HS-5 (cell line): ENCODE measurements at places on chromosomes 7 and 10.

- no peak for DNase-seq
Observed at GRCh38 chr10:128165536-128165935, 39.3 kb upstream of the MKI67 start.

DNA sequence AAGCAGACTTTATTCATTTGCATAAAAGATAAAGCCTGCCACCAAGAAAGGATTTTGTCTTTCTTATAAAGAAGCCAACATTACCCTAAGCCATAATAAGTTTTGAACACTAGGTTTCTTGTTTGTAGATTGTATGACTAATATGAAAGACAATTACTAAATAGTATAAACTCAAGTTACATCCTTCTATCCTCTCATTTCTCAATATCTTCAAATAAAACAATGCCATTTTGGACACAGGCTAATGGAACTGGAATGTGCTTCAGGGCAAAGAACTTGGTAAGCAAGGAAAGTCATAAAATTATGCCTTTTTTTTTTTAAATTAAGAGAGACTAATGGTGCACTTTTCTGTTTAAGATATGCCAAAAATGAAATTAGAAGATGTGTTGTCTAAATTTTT lies 137.7 kb downstream of the DKK1 start:
- peak; percentile 80 for DNase-seq

DNA sequence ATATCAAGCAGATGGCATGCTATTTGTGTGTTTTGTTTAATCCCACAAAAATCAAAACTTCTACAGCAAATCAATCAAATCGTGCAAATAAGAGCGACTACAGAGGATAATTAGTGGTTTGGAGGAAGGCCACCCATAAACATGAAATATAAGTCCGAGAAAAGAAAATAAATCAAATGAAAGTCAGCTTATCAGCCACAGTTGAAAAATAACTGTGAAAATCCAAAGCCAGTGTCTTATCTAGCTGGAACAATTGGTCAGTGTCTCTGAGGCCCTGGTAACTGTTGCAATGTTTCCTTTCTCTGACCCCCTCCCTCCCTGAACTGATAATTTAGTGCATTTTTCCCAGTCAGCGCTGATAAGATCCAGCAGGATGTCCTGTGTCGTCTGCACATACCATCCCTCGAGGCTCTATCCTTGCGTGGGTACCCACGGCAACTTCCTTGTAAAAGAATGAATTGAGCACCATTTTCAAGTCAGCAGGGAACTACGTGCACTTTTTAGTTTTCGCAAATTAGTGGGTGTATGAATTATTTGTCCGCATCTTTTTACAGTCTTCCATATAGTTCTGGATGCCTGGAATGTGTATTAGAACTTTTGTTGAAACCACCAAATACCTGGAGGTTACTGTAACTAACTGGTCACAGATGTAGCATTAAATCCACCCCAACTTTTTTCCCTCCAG lies 10.8 kb upstream of the JCAD start:
- no peak for DNase-seq

- DNase-seq = no peak
Observed at GRCh38 chr7:102841290-102841689, 71.5 kb upstream of the LRRC17 start.

DNA sequence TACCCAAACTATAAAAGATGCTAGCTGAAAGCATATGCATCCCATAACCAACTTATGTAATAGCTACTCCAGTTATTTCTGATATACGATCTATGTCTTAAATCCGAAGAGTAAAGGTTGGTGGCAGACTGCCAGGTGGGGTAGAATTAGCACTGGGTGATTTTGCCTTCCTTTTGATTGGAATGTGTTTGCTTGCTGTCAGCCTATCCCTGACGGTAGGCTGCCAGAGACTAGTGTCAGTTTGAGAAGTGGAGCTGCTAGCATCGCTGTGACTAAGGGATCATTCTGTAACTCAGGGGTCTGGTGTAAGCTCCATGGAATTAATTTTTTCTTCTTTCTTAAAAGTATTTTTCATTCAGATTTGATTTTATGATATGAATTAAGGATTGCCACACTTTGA lies 9.5 kb upstream of the SEM1 start:
- no peak for DNase-seq

DNA sequence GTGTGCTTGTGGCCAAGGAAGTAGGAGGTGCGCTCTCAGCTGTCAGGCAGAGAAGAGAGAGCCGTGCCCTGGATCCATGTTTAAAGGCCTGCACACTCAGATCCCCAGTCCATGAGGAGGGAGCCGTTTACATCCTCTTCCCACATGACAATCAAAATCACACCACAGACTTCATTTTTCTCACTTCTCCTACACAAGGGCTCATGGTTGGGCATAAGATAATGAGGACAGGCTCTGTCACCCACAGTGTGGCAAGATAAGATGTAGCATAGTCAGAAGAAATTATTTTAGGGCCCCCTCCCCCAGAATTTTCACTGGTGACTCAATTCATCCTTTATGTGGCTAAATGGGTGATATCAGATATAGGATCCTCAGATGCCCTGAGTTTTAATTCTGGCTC lies 35.9 kb upstream of the INHBA start:
- DNase-seq = no peak

- DNase-seq = peak; percentile 43
Observed at GRCh38 chr7:48154792-48155413, 16.4 kb upstream of the ABCA13 start.

DNA sequence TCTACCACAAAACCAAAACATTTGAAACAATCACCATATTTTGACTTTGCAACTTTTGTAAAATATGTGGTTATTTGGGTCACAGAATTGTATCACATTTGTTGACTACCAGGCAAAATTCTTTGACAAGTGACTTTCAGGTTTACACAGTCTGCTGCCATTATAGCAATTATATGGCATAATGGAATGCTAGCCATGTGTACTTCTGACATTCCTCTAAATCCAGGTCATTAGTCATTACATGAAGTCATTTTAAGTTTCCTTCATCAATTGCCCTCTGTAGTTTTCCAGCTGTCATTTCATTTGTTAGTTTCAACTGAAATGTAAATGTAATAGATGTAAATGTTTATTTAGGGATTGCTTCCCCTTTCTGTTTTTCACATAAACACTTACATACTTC lies 137.5 kb downstream of the IMMP2L start:
- no peak for DNase-seq

GRCh38 chr10:69570050-69570816 lies 3.0 kb downstream of the NEUROG3 start:
- no peak for DNase-seq

GRCh38 chr7:80235334-80235733 lies 100.7 kb downstream of the GNAI1 start:
- no peak for DNase-seq

DNA sequence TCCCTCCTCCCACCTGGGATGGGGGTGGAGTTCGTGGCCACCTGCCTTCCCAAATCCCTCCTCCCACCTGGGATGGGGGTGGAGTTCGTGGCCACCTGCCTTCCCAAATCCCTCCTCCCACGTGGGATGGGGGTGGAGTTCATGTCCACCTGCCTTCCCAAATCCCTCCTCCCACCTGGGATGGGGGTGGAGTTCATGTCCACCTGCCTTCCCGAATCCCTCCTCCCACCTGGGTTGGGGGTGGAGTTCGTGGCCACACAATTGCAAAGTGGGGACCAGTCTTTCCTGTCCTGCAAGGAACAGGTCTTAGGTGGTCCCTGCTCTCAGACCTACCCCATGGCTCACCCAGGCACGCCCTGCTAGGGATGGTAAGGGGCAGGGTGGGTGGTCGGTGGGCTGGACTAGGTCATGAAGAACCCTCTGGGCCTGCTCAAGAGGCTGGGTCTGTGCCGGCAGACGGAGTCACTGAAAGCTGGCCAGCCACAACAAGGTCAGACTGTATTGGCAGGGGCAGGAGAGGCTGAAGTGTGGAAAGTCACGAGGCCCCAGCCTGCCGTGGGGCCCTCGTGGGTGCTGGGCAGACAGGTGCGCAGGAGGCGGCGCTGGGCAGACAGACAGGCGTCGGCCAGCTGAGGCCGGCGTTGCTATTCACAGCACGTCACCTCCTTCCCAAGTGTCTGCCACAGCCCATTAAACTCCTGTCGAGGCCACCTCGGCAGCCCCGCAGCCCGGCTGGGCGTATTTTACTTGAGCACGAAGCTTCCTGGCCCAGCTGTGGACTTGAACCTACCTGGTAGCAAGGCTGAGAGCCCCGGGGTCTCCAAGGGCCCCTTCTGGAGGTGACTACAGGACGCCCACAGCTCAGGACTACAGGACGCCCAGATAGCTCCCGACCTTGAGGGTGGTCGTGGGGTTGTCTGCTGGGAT lies 4.1 kb downstream of the KNDC1 start:
- DNase-seq = no peak

DNA sequence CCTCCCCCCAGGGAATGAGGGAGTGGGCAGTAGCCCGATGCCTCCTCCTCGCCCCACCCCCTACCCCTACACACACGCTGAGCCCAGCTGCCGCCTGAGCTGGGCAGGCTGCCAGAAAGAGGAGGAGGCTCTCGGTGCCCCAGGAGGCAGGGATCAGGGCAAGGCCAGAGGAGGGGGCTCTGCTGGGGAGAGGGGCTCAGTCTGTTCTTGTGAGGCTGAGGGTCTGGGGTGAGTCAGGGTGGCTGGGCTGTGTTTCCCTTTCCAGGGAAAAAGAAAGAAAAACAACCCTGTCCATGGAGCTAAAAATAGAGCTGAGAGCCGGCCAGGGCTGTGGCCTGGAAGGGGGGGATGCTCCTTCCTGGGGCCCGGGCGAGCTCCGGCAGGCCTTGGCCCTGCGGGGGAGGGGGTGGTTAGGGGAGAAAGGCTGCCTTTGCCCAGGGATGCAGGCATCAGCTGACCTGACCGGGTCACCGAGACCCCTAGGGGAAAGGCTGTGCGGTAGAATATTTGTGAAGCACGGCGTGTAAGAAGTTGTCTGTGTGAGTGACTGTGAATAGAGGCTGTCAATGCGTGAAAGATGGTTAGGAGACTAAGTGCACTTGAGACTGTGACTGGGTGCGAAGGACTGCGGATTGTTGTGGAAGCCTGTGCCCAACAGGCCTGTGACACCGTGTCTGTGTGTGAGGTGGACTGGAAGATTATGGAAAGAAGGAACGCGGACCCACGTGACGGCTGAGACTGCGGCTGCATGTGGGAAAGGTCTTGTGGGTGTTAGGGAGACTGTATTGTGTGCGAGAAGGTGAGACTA lies 1.2 kb upstream of the LZTS2 start:
- DNase-seq = no peak

- DNase-seq = no peak
Observed at GRCh38 chr10:122323941-122324675, 50.4 kb upstream of the PLEKHA1 start.

- no peak for DNase-seq
Observed at GRCh38 chr10:63197344-63198092, 64.4 kb downstream of the NRBF2 start.

DNA sequence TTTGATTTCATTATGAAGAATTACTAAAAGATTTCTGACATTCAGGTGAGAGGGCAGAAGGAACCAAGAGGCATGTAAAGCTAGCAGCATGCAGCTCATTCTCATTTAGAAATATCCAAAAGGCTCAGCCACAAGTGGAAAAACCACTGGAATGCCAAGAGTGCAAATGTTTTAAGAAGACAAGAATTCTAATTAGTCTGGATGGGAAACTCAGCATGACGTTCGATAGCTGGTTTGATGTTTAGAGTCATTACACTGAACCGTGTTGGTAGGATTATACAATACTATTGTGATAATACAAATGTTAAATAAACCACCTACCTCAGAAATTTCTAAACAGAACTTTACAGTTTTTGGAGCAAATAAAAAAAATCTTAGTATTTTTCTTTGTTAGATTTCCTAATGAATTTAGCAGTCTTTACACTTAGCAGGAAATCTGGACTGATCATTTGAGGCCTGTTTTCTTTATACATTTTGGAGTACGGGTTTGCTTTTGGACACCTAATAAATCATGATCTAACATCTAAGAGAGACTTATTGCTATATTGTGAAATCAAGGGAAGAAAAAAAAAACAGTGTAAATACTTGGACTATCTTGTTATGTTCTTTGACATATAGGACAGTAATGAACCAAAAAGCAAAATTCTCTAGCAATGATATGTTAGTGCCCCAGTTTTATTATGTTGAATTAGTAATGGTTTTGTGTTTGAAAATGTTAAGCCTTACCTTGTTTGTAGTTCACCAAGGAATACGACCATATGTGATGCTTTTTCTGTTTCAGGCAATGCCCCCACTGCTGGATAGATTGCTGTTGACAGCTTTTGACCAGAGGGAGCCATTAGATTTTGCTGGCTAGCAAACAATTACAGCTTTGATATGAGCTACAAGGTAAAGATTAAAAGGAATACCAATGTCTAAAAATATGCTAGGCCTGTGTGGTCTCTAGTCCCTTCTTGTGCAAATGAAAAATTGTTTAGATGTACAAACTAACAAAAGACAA lies 354.1 kb upstream of the SEMA3A start:
- no peak for DNase-seq

- DNase-seq = no peak
Observed at GRCh38 chr10:35598379-35598778, 6.8 kb upstream of the GJD4 start.

DNA sequence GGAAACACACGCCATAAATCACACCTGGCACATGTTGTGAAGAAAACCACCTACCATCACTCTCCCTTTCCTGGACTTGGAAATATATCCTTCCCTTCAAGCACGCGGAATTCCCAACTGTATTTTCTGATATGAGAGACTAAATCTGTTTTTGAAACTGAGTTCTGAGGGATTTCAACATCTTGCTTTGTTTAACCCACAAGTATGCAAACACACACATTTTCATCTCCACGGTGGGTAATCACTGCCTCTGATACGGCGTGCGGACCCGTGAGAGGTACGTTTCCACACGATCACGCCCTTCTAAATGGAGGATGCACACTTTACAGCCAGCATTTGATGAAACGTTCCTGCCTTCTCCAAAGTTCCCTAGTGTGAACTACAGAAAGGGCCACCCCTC lies 83.4 kb downstream of the ZRANB1 start:
- DNase-seq = no peak

- DNase-seq = no peak
Observed at GRCh38 chr10:25226775-25227682, 52.2 kb downstream of the GPR158 start.

DNA sequence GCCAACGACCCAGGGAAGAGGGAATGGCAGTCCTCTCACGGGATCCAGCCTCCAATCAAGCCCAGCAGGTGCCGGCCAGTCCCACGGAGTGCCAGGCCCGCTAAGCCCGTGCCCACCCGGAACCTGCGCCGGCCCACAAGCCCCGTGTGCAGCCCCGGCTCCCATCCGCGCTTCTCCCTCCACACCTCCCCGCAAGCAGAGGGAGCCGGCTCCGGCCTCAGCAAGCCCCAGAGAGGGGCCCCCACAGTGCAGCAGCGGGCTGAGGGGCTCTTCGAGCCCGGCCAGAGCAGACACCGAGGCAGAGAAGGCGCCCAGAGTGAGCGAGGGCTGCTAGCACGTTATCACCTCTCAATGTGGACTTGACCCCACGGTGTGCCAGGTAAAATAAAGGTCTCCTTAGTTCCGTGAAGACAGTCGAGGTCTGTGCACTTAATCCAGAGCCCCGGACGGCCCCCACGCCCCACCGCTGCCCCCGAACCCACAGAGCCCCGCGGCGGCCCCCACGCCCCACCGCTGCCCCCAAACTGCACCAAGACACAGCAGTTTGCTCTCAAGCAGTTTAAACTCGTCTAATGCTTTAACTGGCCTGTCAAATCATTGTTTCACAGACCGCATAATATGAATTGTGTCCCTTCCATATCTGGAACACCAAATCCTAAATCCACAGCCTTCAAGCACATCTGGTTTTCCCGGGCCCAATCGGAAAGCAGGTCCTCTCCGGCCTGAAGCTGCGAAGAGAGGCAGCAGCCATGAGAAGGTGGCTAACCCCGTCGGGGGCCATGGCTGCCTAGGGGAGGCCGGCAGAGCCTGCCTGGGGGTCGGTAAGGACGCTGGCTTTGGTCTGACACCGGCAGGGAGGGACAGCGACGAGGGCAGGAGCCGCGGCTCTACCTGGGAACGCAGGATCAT lies 307.8 kb downstream of the PTPRN2 start:
- DNase-seq = no peak
